EH (cell line): ENCODE measurements at places on chromosomes 6 and 20.

- no peak for DNase-seq
Observed at GRCh38 chr6:4923081-4923480, 80.8 kb downstream of the RPP40 start.

GRCh38 chr6:155219858-155220301, 43.9 kb upstream of the CLDN20 start:
- DNase-seq: no peak

GRCh38 chr20:33828326-33828844, 17.2 kb downstream of the CHMP4B start:
- no peak for DNase-seq

DNA sequence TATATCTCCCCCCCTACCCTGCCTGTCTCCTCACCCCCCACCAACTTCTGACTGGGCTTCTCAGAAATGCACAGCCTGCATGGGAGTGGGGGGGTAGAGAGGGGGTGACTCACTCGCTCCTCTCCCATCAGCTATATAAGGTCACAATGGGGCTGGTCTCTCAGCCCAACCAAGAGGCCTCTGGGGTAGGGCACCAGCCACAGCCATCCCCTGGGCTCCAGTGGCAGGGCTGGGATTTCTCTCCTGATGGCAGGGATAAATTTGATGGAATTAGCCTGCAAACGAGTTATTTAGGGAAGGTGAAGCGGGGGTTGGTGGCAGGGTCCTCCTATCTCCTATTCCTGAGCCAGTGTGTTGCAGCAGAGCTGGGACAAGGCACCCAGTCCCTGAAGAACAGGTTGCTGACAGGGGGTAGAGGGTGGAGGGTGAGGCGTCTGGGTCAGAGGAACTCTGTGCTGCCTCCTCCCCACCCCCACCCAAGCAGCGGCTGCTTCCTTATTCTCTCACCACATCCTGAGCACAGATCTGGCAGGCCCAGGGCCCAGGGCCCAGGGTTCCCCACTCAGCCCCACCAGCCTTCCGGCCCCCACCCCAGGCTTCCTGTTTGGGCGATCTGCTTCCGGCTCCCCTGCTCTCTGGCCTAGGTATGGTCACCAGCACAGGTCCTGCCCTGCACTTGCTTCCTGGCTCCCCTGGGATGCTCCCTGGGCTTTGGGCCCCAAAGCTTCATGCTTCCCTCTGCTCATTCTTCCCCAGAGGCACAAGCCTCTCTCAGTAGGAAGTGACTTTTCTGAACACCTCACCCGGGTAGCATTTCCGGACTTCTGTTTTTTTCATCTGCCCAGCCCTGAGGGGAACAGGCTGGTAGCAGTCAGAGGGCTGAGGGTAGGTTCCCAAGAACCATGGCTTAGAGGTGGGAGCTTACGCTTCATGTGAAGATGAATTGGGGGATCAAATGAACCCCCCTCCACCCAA, 4.0 kb downstream of the PPP1R18 start:
- DNase-seq: peak; percentile 95

- no peak for DNase-seq
Observed at GRCh38 chr20:43681991-43682410, 15.1 kb downstream of the MYBL2 start.
